ENCODE measurements at places on chromosomes 16 and 17.

DNA sequence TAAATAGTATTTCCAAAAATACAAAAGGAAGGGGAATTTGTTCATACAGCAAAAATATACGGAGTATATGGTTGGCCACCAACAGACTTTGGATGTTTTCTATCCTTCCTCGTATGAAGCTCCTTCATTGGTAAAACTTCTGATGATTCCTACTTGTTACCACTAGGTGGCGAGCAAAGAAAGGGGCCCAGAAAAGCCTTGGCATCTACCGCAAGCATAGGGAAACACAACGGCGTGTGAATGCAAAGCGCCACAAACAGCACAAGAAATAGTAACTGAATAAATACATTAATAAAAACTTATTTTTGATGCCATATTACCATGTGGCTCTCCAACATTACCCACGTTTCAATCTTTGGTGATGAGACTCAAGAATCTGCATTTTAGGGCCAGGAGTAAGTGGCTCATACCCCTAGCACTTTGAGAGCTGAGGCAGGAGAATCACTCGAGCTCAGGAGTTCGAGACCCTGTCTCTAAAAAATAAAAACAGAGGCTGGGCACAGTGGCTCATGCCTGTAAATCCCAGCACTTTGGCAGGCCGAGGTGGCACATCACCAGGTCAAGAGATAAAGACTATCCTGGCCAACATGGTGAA, 34.5 kb downstream of the YWHAE start:
- peak; percentile 35 for DNase-seq

GRCh38 chr16:12543700-12544476, 259.8 kb downstream of the CPPED1 start:
- DNase-seq, result no peak

GRCh38 chr16:83390759-83391158, 417.0 kb upstream of the HSBP1 start:
- DNase-seq, result no peak

GRCh38 chr17:40345994-40346764, 18.4 kb downstream of the GJD3 start:
- no peak for DNase-seq

DNA sequence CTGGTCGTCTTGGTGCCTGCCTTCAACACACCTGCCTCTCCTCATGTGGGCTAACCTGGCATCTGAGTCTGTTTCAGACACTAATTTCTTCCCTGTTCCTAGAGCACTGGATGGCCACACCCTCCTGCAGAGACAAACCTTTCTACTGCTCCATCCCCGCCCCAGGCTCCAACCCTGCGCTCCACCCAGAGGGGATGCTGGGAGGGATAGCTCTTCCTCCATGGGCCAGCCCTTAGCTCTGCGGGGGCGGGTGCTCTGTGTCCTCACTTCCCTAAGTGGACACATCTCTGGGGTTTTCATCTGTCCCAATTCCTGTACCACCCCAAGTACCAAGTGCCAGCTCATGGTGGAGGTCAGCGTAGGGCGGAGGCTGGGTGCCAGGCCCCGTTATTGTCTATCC, 11.0 kb upstream of the CRISPLD2 start:
- no peak for DNase-seq

DNA sequence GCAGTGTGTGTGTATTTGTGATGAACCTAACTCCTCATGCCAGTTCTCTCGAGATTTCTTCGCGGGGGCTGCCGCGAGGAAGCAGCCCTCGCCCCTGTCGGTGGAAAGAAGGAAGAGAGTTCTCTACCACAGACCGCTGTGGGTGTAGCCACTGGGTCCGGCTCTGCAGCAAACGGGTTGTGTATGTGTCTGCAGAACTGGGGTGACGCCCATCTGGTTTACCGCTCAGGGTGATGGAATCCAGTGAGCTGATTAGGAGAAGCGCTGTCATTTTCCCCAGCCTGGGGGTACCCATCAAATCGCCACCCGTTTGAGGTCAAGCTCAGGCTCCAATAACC, 7.7 kb downstream of the CORO6 start:
- DNase-seq, result no peak

GRCh38 chr17:32226886-32227285, 38.7 kb upstream of the RHBDL3 start:
- DNase-seq, result no peak

- DNase-seq, result peak; percentile 99
Measured at GRCh38 chr16:54847207-54847606, 83.5 kb upstream of the IRX5 start.

Measured in keratinocyte (primary cell).